ENCODE measurements at places on chromosomes 3 and 15.

DNA sequence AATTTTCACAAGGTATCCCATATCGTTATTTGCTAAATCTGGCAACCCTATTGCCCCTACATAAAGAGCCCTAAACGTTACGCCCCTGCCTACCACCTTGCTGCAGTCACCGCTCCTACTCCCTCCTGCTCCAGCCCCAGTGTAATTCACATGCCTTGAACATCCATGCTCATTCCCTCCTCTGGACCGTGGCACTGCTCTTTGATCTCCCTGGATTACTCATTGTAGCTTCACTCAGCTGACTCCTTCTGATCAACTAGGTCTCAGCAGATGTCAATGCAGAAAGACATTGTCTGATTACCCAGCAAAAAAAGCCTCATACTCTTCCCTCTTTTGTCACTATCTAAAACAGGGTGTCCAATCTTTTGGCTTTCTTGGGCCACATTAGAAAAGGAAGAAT lies 40.7 kb upstream of the KBTBD8 start:
- DNase-seq: no peak

DNA sequence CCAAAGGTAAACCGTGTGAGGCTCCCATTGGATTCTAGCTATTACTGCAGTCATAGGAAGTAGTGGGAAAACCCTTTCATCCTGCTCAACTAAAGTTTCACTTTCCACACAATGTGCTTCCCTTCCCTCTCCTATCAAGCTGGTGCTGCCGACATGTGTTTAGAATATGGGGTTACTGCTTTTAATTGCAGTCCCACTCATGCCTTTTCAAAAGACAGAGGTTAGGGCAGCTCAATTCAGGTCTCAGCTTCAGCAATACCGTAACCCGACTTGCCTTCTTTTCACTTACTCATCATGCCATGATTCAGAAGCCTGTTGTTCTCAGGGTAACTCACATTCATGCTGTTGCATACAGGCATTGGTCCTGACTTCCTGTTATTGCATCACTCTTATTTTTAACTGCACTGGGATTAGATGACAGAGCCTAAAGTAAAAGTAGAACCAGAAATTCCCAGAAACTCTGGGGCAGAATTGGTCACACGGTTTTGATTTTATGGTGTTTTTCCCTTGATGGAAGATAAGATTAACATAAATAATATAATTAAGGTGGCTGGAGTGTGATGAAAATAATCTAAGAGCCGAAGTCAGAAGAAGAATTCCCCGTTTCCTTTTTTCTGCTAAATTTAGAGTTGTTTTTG lies 45.7 kb downstream of the C2CD4B start:
- DNase-seq: no peak

GRCh38 chr15:39888243-39888642 lies 31.8 kb downstream of the GPR176 start:
- no peak for DNase-seq

GRCh38 chr3:122324871-122325323 lies at the start of gene CSTA:
TSS of gene CSTA (plus strand) at chr3:122325248. CDS start at chr3:122325293, 45 bp downstream.
- DNase-seq: no peak

DNA sequence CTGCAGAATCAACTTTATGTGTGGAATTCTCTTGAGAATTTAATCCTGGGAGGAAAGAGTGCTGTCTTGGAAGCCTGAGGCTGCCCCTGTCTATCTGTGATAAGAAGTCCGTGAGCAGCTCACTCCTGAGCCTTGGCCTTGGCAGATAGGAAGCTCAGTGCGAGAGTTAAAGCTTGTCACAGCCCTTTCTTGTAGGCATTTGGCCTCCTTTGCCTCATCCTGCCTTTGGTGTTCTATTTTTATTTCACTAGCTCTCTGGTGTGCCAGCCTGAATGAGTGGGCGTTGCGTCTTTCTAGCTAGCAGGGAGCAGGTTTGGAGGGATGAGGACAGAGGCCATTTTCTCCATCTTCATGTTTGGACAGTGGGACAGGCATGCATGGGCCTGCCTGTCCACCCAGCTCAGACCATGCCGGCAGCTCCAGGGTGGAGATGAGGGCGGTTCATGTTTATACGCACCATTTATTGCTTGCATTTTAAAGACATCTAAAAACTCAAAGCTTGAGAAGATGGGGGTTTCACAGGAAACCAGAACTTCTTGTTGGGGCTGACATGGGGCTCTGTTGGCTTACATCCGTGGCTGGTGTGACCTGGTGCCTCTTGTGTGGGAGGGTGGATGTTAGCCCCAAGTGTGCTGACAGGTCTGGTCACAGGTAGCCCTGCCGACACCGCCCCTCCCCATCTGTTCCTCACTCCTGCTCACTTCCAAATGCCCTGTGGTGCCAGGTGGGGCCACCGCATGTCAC lies 29.8 kb downstream of the IRAK2 start:
- DNase-seq: no peak

DNA sequence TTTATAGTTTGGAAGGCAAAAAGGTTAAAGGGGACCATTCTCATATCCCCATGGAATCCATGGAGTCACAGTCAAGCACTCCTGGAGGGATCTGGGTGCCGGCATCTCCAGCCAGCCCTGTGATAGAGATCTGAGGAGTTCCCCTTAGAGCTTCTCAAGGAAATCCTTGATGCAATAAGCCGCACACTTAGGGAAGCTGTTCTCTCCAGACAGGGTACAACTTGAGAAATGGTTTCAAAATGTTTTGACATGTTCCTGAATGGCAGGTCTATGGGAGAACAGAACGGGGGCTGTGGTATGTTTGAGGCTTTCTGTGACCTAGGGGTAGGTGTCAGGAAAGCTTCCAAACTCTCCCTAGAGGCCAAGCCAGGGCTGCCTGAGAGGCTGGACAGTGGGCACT lies 292.9 kb downstream of the TLE3 start:
- no peak for DNase-seq

DNA sequence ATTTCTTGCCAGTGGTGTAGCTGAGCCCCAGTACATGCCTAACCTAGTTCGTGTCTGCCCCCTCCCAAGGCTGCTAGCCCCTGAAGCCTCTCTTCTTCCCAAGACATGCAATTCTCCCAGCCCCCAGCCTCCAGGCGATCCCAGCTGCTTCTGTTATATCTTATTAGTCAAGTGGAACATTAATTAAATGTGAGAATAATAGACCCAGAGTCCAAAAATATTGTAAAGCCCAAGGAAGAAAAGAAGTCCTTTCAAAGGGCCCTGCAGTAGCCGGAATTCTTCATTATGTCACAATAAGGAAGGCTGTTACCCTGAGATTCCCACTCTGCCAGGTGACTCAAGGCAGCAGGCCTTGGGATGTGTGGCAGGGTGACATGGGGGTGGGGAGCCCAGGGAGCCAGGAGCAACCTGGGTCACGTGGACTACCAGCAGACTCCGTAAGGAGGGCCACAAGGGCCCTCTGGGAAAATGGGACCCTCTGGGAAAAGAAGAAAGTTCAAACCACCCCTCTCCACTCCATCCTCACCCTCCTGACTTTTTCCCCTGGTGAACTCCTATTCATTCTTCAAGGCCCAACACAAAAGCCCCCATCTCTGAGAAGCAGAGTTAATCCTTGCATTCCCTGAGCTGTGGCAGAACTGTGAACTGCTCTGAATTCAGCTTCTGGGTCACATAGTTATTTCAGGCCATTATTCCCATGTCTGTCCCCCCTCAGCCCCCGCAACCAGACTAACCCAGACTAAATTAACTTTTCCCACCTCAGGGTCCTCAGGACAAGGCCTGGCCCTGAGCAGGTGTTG lies 21.8 kb upstream of the TRH start:
- DNase-seq: no peak

GRCh38 chr15:39889601-39890000 lies 30.5 kb downstream of the GPR176 start:
- DNase-seq: no peak

- no peak for DNase-seq
These were observed 82.2 kb downstream of the PLXNA1 start for GRCh38 chr3:127065138-127065427.

DNA sequence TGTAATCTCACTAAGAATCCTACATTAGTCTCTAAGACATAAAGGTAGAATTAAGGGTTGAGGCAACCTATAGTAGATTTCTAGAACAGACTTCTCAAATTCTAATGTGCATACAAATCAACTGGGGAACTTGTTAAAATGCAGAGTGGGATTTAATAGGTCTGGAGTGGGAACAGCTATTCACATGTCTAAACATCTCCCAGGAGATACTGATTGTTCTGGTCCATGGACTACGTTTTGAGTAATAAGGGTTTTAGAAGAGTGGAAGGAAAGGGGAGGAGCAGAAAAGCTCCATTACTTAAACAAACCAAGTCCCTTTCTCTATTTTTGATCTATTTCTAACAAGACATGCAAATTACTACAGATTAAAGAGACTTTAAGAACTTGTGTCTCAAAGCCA lies 524.8 kb downstream of the TUSC7 start:
- DNase-seq: peak; percentile 54

DNA sequence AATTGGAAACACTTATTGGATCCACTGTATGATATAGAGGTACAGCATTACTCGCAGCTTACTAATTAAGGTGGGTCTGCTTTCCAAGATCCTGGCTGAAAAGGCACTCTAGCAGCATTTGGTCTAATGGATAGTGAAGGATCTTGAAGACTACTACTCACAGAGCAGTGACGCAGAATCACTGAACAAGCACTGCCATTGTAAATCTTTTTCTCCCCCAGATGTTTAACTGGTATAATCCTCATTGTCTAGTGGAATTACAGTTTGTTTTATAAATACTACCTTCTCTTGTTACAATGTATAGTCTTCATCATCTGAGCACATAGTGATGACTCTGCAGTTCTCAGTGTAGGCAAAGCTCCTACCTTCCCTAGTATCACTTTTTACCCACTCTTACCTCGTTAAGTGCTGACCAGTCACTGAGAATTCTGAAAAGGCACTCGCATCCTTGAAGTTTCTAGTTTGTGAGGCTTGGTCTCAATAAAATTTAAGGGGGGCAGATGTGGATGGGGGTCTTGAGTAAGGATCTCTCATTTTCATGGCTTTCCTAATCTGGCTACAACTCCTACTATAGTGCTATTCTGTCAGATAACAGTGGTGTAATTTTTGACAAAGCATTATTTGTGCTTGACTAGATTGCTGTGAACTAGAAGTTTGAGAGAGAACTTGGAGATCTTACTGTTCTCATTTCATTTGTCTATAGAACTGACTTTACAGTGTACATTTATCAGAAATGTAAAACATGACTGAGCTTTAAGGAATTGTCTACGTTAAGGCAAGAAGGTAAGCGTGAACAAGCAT lies 23.2 kb downstream of the MAPK6 start:
- no peak for DNase-seq

DNA sequence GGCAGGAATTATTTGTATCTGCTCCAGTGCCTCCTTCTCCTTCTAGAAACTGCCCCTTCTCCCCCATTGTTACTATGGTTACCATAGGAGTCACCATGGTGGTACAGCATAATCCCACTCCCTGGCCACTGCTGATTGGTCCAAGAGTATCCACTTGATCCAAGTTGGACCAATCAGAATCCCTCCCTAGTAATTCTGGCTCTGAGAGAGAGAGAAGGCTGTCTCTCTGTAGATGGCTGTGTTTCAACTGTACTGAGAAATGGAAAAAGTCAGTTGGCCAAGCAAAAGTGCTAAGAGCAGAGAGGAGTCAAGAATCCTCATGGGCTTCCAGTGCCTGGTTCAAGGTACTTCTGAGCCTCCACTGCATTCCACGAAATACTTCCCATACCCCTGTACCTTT lies 120.6 kb upstream of the SPATA12 start:
- no peak for DNase-seq

- no peak for DNase-seq
These were observed 199.4 kb upstream of the TTC14 start for GRCh38 chr3:180402471-180403073.

GRCh38 chr15:85692321-85692720 lies 102.4 kb downstream of the KLHL25 start:
- no peak for DNase-seq

- DNase-seq: no peak
These were observed 569.2 kb upstream of the RGMA start for GRCh38 chr15:93658026-93658816.

DNA sequence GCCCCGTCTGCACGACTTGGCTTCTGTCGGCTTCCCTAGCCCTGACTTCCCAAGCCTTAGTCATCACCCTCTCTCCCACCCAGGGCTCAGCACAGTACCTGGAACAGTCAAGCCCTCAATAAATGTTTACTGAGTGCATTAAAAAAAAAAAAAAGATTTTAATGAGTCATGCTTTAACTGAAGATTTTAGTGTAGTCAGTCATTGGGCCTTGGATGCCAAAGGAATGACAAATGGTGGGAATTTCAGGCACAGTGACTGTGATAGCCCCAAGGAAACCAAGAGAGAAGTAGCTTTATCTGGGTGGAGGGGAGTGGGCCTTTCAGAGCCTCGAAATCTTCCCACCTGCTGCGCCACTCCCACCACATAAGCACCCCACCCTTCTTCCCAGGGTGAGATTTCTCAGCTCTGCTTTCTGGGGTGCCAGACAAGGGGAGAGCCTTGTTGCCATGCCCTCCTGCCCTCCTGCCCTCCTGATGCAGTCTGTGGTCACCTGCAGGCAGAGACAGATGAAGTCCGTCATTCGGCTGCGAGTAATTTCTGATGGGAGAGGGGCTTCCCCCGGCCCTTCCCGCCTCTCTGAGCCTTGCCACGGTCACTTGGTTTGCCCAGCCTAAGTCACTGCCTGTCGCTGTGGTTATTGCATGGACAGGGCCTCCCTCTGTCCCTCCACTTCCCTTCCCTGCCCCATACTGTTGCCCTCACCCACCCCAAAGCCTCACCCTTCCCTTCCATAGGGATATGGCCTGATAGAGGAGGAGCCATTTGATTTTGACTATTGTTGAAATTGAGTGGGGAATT lies 41.8 kb downstream of the SMAD3 start:
- DNase-seq: no peak

- no peak for DNase-seq
These were observed 181.4 kb downstream of the GREM1 start for GRCh38 chr15:32899126-32899596.

- no peak for DNase-seq
These were observed 58.2 kb upstream of the CMTM8 start for GRCh38 chr3:32180141-32180784.

DNA sequence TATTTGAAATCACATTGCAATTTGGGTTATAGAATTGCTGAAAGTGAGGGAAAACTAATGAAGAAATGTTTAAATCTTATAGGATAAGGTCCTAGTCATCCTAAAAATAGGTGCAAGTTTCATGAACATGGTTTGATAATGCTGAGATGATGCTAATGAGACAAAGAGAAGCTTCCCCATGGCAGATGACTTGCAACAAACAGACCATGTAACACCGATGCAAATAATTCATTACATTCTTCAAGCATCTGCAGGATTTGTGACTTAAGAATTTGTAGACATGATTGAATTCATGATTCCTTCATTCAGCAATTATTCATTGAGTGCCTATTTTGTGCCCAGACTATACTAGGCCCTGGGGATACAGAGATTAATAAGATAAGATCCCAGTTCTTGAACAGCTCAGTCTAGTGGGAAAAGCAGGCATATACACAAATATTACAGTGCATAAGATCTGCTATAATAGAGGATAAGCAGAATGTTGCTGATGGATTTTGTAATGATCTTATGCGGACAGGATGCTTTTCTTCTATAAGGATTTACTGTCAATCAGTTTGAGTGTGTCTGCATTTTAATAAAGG lies 367.9 kb upstream of the GBE1 start:
- no peak for DNase-seq

GRCh38 chr3:157573780-157574378 lies 70.7 kb upstream of the VEPH1 start:
- no peak for DNase-seq

- no peak for DNase-seq
These were observed 282.0 kb upstream of the VEPH1 start for GRCh38 chr3:157785102-157785826.

GRCh38 chr15:69996321-69997160 lies 101.2 kb downstream of the TLE3 start:
- no peak for DNase-seq

- no peak for DNase-seq
These were observed 22.0 kb downstream of the RAB27A start for GRCh38 chr15:55267401-55268175.
